Activated CD8-positive, alpha-beta memory T cell treated with anti-CD3 and anti-CD28 coated beads, Interleukin-2, amount 50 U/mL, for 4 hours (primary cell): ENCODE measurements at places on chromosomes 2 and 18.

- no peak for DNase-seq
Observed at GRCh38 chr18:41162781-41163180, 792.3 kb upstream of the PIK3C3 start.

GRCh38 chr18:68083776-68084175 lies 567.3 kb upstream of the DSEL start:
- DNase-seq, result no peak

DNA sequence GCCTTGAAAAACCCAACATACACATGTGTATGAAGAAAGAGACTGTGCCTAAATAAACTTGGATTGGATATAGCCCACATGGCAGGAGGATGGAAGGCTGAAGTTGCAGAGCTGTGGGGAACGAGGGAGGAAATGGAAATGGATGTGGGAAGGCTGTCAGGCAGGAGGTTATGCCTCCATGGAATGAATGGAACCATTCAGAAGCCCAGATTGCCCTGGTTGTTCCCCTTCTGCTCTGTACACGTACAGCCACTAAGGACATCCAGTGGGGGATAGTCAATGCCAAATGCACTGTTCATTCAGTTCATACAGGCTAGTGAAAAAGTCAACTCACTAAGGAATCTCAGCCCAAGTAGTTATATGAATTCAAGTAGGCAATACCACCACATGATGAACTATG lies 463.7 kb downstream of the TNS1 start:
- no peak for DNase-seq

DNA sequence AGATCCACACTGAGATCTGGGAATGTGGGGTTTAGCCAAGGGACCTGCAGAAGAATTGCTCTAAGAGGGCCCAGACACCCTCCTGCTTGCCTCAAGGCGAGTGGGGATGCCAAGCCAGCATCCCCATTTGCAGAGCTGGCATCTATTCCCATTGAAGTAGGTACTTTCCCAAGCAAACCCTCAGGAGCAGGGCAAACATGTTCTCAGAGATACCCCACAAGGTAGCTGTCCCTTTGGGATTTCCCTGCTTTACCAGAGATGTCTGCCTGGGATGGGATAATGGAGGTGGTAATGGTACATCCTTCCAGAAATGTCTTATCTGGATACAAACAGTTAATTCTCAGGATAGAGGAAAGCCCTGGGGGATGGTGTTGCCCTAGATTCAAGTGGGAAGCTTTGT lies 51.2 kb downstream of the GYPC start:
- no peak for DNase-seq

DNA sequence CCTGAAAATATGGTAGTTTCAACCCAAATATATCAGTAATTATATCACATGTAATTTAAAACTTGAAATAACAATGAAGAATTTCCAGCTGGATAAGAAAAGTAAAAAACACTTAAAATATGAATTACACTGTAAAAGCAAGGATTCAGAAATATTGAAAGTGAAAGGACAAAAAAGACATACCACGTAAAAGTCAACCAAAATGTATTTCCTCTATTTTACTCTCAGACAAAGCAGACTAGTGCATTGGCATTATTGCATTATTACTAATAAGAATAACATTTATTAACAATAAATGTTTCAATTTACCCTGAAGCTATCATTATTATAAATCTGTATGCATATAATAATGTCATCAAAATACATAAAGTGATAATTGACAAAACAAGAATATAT lies 445.1 kb upstream of the TRIB2 start:
- DNase-seq, result no peak

GRCh38 chr18:39611381-39612100 lies 2045.9 kb upstream of the CELF4 start:
- DNase-seq, result no peak

GRCh38 chr2:112958428-112959108 lies 19.2 kb upstream of the IL36G start:
- peak; percentile 18 for DNase-seq

- no peak for DNase-seq
Observed at GRCh38 chr18:43934781-43935471, 657.6 kb upstream of the SYT4 start.

DNA sequence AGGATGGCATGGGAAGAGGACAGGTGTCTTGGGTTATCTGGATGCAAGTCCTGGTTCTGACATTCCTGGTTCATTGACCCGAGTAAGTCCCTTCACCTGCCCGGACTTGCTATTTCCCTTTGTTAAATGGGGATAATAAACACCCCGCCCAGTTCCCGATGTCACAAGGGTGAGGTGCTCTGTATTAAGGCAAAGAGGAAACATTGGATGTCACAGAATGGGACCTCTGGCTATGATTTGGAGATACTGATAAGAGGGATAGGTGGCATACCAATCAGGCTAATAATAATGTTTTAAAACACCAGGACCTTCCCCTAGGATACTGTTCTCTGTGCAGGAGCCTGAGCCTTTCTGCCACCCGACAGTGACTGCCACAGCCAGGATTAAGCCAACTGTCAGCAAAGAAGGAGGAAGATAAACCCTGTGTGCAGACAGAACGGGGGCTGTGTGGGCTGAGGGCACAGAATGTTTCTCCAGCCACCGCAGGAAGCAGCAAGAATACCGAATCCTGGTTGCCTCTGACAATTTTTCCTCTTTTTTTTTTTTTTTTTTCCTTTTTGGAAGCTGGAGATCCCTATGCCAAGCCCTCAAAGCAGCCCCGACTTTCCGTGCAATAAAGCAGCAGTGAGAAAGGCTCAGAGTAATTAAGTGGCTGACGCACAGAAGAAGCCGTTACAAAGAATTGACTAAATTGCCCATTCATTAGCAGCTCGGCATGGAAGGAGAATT lies 336.6 kb downstream of the SMAD2 start:
- DNase-seq, result no peak

GRCh38 chr2:236659758-236660150 lies 90.1 kb downstream of the ACKR3 start:
- no peak for DNase-seq

DNA sequence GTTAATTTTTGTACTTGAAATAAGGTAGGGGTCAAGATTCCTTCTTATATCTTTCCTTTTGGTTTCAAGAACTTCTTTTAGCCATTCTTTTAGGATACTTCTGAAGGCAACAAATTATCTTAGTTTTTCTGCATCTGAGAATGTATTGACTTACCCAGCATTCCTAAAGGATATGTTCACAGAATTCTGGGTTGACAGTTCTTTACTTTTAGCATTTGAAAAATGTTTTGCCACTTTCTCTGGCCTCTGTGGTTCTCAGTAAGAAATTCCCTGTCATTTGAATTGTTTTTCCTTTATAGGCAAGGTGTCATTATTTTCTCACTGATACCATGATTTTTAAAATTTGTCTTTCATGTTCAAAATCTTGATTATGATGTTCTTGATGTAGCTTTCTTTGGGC lies 162.4 kb downstream of the GALNT1 start:
- DNase-seq, result no peak

GRCh38 chr2:64626146-64626809 lies 27.4 kb downstream of the SERTAD2 start:
- no peak for DNase-seq

- DNase-seq, result no peak
Observed at GRCh38 chr2:134674687-134675086, 44.1 kb downstream of the TMEM163 start.
